ENCODE measurements at places on chromosomes 7 and 10.
A peak's percentile ranks its signal among the peaks of the same experiment; 100 is the strongest.

DNA sequence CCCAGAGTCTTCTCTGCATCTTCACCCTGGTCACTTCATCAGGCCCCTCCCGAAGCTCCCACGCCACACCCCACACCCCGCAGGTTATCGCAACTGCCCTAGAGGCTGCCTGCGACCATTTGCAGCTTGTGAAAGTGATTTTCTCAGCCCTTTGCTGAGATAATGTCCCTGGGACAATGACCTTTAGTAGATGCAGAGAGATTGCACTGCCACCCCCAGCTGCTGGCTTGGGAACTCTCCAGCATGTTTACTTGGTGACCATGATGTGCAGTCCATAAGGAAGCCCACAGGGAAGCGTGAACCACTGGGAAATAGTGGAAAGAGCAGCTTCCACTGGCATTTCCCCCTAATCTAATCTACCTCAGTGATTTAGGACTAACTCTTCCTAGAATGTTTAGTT, 97.3 kb downstream of the WNT2 start:
- DNase-seq, result no peak

- DNase-seq, result no peak
Observed at GRCh38 chr7:30971840-30972563, 8.2 kb downstream of the GHRHR start.

DNA sequence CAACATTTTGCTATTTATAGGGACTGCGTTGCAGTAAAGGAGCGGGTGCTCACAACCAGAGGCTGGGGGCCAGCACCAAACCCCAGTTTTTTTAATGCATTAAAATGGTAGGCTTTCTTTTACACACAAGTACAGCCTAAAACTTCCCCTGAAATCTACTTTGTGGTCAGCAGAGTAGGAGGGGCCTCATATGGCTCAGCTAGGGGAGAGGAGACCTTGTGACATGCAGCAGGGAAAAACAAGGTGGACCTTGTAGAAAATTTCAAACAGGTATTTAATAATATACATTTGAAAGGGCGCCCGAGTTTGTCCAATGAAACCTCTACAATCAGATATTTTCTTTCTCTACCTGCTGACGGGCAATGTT, 1.4 kb downstream of the CCDC136 start:
- DNase-seq, result no peak

GRCh38 chr7:42068554-42069280, 168.3 kb downstream of the GLI3 start:
- DNase-seq, result no peak

GRCh38 chr7:78141522-78142281, 343.1 kb downstream of the PHTF2 start:
- peak; percentile 72 for DNase-seq

DNA sequence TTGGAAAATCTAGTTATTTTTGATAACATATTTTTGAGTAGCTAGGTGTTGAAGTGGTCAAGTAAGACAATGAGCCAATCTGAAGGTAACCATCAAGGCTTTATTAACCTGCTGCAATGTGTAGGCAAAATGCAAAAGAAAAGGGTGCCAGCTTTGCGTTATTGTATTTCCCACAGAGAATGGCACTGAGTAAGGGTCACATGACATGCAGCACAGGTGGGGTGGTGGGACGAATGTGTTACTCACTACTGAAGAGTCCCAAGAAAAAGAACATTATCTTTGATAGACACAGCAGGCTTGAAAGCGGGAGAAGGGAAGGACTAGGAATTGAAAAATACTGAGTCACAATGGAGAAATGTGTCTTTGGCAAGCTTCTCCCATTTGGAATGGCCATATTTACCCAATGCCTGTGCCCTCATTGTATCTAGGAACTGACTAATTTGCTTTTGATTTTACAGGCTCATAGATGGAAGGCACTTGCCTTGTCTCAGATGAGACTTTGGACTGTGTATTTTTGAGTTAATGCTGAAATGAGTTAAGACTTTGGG, 898.6 kb upstream of the POT1 start:
- no peak for DNase-seq

DNA sequence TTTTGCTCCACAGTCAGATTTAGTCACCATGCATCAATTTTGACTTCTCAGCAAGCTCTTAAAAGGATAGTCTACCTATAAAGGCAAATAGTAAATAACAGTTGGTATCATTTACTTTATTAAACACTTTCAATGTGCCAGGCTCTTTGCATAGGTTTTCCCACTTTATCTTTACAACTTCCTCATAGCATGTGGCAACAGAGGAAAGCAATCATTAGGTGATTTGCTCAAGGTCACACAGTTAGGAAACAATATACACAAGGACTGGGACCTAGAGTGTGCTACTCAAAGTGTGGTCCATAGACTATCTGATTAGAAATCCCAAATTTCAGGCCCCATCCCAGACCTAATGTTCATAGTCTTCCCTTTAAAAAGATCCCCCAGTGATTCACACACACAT, 212.3 kb downstream of the MTERF1 start:
- no peak for DNase-seq

DNA sequence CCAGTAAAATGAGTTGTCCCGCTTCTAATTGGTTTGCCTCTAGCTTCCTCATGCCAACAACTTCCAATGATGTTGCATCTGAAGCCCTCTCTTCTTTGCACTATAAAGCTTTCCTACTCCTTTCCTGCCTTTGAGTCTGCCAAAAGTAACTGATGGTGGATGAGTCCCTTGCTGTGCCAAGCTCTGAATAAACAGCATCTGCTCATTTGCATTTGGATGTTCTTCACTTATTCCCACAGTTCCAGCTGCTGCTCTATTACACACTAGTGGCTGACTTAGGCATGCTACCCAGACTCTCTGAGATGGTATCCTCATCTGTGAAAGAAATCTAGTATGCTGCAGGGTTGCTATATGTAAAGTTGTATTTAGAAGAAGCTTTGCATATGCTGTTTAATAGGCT, 24.9 kb downstream of the SFR1 start:
- no peak for DNase-seq

- DNase-seq, result no peak
Observed at GRCh38 chr10:78964952-78965633, 103.7 kb upstream of the ZMIZ1 start.

- no peak for DNase-seq
Observed at GRCh38 chr7:117973975-117974374, 100.7 kb upstream of the CTTNBP2 start.

DNA sequence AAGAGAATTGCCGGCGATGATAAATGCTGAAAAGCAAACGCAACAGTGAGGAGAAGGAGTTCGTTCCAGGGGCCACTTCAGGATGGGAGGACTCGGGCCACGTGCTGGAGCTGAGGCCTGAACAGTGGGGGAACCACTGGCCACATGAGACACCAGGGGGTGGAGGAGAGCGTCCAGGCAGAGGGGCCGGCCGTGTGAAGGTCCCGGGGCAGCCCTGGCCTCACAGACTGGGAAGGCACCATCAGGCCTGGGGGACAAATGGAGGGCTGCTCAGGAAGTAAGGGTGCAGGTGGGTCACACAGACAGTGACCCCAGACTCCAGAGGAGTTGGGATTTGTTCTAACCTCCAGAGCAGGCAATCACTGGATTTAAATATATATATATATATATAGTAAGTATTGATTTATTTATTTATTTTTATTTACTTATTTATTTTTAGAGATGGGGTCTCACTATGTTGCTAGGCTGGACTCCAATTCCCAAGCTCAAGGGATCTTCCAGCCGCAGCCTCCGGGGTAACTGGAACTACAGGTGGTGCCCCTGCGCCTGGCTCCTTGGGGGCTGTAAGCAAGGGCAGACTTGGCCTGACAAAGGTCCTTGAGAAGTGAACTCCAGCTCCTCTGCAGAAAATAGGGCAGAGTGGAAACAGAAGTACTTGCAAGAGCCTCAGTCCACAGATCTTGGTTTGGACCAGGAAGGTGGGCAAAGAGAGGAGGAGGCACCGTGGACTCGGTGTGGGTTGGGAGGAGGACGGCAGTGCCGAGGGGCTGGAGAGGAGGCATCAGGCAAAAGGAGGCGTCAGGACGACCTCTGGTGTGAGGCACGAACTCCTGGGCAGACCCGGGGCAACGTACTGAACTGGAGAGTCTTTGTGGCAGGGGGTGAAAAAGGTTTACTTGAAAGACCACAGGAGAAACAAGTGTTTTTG, 57.3 kb downstream of the TCERG1L start:
- no peak for DNase-seq

DNA sequence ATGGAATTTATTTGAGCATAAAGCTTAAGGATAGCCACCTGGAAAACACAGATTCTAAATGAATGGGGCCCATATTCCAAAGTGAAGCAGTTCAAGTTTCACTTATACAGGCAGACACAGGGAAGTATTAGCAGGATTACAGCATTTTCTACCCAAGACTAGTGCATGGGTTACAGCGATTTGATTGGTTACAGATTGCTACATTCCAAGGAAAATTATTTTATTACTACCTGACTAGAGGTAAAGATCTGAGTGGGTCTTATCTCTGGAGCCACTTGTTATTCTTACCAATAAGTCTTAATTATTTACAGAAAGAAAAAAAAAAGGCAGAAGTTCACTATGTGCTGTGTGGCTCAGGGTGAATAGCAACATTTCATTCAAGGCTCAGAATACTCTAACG, 87.4 kb upstream of the ITGB1 start:
- DNase-seq, result no peak

DNA sequence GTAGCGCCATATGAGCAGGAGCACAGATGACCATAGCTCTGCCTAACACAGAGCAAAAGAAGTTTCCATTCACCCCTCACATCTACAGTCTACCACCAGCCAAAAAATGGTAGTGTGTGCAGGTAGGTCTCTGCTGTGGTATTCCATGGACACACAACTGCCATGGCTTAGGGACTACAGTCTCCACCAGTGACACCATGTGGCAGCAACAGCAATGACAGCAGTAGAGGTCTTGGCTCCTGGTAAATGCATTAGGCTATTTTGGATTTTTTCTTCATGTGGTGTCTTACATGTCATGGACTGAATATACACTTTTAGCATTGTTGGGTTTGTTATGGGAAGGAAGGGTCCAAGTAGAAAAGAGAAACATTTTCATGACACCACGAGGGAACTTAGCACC, 70.1 kb upstream of the CABCOCO1 start:
- peak; percentile 6 for DNase-seq

GRCh38 chr7:135733603-135734342, 5.8 kb upstream of the SLC13A4 start:
- no peak for DNase-seq

- no peak for DNase-seq
Observed at GRCh38 chr10:131689016-131689415, 211.8 kb upstream of the PPP2R2D start.

GRCh38 chr10:114404171-114405010, at the start of gene AFAP1L2:
Gene AFAP1L2, minus strand, starts transcription at chr10:114404502. Its CDS starts 47 bp downstream, at chr10:114404455.
- peak; percentile 26 for DNase-seq

- DNase-seq, result no peak
Observed at GRCh38 chr7:135706038-135706742, 21.8 kb downstream of the SLC13A4 start.

DNA sequence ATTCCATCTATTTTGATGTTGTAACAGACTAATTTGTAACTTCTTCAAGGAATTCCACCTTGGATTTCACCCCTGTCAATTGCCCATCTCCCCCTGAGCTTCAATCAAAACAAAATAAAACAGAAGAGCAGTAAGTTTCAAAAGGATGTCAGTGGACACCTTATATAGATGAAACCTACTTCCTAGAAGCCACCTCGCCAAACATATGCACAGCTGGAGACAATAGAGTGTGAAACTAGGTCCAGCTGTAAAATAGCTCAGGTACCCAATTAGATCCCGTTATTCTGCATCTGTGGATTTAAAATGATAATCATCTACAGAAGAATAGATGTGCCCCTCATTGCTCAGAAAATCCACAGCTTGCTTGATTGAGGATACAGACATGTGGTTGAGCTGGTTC, 598.6 kb downstream of the SH2D4B start:
- DNase-seq, result no peak

- DNase-seq, result no peak
Observed at GRCh38 chr10:80471001-80471400, 16.9 kb downstream of the TSPAN14 start.

DNA sequence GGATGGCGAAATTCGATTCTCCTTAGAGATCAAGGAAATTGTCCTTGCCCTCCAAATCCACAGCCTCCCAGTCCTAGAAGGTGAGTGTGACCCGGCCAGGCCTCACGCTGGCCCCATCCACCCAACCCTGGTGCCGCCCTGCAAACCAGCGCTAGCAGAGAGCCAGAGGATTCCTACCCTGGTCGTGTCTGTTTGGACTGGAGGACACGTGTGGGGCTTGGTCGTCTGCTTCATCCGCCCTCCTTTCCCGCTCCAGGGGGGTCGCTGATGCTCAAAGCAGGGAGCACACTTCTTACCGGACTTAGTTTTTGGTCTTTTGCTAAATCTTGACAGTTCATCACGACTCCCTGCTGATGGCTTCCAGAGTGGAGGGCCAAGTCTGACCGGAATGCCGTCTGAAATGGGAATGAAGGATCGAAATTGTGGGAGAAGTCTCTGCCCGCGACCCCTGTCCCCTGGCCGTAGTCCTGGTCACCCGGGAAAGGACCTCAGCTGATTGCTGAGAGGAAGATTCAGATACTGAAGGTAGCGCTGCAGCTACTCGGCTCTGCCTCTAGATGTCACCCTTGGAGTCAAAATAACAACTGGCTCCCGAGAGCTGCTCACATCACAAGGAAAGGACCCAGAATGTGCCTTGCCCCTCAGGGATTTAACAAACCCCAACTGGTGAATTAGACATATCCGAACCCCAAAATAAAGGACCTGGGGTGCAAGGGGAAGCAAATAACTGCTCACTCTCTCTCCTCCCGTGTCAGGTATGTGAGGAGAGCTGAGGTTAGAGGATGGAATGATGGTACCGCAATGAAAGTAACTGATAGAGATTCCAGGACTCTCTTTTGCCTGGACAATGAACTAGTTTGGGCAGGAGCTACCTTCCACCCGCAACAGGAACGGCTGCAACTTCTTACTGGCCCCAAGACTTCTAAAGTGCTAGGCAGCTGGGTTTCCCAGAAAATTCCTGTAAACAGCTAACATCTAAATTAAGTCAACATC, 23.5 kb upstream of the ORC5 start:
- peak; percentile 76 for DNase-seq

DNA sequence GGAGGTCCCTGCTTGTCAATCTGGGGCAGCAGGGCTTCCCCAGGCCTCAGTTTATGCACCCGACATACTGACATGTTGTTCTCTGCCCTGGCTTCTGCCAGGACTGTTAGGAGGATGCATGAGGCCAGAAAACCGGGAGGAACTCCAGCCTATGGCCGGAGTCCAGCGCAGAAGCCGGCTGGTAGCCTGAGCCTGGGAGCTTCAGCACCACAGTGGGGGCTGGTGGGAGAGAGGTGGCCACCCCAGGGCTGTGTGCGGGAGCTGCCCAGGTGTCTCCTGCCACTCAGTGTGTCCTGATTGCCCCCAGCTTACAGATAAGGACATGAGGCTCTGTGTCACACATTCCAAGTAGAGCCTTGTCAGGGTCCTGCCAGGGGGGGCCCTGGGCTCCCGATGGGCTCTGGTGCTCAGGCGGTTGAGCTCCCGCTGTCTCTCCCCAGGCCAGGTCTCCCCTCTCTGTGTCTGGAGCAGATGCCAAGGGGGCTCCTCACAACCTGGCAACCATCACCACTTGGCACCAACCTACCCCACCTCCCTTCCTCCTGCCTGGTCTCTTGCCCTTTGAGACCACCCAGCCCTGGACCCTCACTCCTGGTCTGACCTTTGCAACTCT, 32.3 kb downstream of the PPIF start:
- DNase-seq, result no peak

Measured in foreskin fibroblast (primary cell).